Cardiac muscle cell (in vitro differentiated cells and primary cell): ENCODE measurements at places on chromosomes 13 and 19. TPM values are rescaled to one million over a fixed set of nuclear protein-coding genes. Genes with fewer than 3 reads are reported as not detected.
A peak's percentile ranks its signal among the peaks of the same experiment; 100 is the strongest.

DNA sequence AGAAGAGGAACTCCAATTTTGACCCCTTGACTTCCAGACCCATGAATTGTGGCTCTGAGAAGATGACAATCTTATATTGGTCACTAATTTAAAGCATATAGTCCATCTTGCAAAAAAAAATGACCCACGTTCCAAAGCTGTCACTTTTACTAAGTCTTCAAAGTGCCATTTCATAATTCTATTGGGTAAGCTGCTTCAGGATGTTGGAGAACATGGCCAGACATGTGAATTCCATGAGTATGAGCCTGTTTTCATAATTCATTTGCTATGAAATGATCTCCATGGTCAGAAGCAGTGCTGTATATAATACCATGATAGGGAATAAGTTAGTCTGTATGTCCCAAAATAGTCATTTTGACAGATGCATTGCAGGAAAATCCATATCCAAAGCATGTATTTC lies 1787.3 kb downstream of the SLITRK5 start:
- H3K27ac ChIP-seq = no peak overlapping the region
- no peaks in the 10 kb centered on the region for H3K4me1 ChIP-seq
- no peak overlapping the region for H3K4me3 ChIP-seq
- no peaks in the 10 kb centered on the region for H3K27me3 ChIP-seq
- no peaks in the 10 kb centered on the region for H3K36me3 ChIP-seq

The PCDH17 gene
- total RNA-seq = 9.6 and 11.1 TPM in 2 replicates

The MYH14 gene
- total RNA-seq = 1.8 and 2.1 TPM in 2 replicates

DNA sequence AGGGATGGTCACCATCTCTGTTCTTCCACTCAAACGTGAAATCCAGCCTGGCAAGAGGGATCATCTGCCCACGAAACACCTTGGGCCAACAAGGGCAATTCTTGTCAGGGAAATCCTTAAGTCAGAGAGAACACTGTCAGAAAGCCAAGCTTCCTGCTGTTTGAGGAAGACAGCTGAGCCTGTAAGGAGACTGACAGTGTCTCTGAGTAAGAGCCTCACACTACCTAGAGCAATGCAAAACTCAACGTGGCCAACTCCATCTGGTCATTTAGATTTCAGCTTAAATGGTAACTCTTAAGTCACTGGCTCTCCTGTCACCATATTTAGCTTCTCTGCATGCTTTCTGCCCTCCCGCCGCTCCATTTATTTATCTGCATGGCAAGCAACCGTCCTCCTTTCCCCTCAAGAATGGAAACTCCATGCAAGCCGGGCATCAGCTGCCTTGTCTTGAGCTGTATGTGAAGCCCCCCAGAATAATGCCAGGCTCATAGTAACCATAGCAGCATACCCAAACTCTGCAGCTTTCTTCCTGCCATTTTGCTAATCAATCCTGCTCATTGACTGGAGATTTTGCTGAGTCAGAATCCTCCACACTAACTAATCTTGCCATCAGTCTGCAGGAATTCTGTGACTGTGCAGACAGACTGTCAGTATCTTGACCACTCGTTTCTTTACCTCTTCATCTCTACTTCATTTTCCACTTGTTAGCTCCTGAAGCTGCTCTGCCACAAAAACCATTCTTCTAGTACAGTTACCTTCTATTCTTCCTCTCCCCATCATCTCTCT lies 159.8 kb downstream of the IRS2 start:
- no peak overlapping the region for H3K4me3 ChIP-seq
- H3K27ac ChIP-seq = no peak overlapping the region
- peaks cover 9% of the 10 kb centered on the region for H3K4me1 ChIP-seq
- H3K27me3 ChIP-seq = no peaks in the 10 kb centered on the region

- peak overlapping the region; percentile 81 for H3K4me3 ChIP-seq
- no peaks in the 10 kb centered on the region for H3K36me3 ChIP-seq
- peaks cover 13% of the 10 kb centered on the region for H3K4me1 ChIP-seq
- peak overlapping the region; percentile 94 for H3K27ac ChIP-seq
Measured at GRCh38 chr19:1408300-1409203, 1.2 kb downstream of the DAZAP1 start.

- no peak for DNase-seq
- H3K4me1 ChIP-seq = no peaks in the 10 kb centered on the region
- H3K27me3 ChIP-seq = no peaks in the 10 kb centered on the region
- H3K4me3 ChIP-seq = no peak overlapping the region
Measured at GRCh38 chr19:4409123-4409933, 6.9 kb downstream of the CHAF1A start.

The VSIG10L gene
- total RNA-seq = 5.0 and 6.5 TPM in 2 replicates

The TEX26 gene
- not detected in 2 replicates for total RNA-seq

DNA sequence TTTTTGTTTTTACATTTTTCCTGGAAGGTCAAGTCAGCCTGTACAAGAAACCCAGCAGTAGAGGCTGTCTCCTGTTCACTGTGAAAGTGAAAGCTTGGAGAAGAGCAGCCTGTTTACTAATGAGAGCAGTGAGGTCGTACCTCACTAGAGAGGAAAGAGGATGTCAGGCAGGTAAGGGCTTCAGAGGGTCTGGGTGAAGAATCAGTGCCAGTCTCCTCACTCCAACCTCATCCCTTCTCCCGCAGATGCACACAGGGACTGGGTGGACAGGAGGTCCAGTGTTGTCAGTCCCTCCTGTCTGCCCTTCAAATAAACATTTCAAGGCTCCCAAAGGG lies 462.5 kb downstream of the KLF5 start:
- no peak overlapping the region for H3K4me3 ChIP-seq
- H3K27me3 ChIP-seq = no peaks in the 10 kb centered on the region
- no peaks in the 10 kb centered on the region for H3K36me3 ChIP-seq
- no peak for DNase-seq
- H3K4me1 ChIP-seq = no peaks in the 10 kb centered on the region
- H3K27ac ChIP-seq = no peak overlapping the region

DNA sequence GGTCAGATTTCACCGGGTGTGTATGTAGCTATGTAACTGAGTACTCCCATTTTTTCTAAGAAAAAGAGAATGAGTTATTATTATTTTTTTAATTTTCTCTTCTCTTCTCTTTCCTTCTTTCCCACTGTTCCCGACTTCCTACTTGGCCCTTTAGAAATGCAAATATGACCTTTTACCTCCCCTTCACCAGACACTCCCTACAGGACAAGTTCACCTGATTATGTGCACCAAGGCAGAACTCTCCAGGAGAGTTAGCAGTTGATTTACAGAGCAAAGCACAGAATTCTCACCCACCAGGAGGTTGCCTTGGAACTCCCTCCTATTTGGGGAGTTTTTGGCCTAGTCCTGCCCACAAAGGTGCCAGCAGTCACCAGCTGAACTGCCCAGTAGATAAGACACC lies 49.5 kb upstream of the GPR12 start:
- H3K4me1 ChIP-seq = no peaks in the 10 kb centered on the region
- DNase-seq = no peak
- H3K27me3 ChIP-seq = no peaks in the 10 kb centered on the region
- no peak overlapping the region for H3K4me3 ChIP-seq
- H3K36me3 ChIP-seq = no peaks in the 10 kb centered on the region

GRCh38 chr13:114142640-114143490 lies 10.4 kb upstream of the RASA3 start:
- H3K27me3 ChIP-seq = no peaks in the 10 kb centered on the region
- H3K36me3 ChIP-seq = no peaks in the 10 kb centered on the region
- no peak overlapping the region for H3K27ac ChIP-seq
- no peaks in the 10 kb centered on the region for H3K4me1 ChIP-seq

The SIGLECL1 gene
- total RNA-seq = not detected in 2 replicates

GRCh38 chr13:23883255-23883654 lies 5.9 kb downstream of the MIPEP start:
- H3K36me3 ChIP-seq = peaks cover 7% of the 10 kb centered on the region
- H3K27me3 ChIP-seq = no peaks in the 10 kb centered on the region
- no peak overlapping the region for H3K27ac ChIP-seq

DNA sequence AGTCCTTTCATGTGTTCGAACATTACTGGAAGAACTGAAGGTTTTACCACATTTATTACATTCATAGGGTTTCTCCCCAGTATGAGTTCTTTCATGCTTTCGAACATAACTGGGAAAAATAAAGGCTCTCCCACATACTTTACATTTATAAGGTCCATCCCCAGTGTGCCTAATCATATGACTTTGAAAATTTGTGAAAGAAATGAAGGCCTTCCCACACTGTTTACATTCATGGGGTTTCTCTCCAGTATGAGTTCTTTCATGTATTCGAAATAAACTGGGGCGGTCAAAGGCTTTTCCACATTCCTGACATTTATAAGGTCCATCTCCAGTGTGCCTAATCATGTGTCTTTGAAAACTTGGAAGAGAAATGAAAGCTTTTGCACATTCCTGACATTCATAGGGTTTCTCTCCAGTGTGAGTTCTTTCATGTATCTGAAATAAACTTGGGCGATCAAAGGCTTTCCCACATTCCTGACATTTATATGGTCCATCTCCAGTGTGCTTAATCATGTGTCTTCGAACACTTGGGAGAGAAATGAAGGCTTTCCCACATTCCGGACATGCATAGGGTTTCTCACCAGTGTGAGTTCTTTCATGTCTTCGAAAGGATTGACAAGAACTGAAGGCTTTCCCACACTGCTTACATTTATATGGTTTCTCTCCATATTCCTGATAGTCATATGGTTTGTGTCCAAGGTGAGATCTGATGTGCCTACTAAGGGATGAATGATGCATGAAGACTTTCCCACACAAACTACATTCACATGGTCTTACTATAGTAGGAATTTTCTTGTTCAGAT lies 24.0 kb downstream of the ZNF564 start:
- H3K36me3 ChIP-seq = peaks cover 37% of the 10 kb centered on the region
- no peaks in the 10 kb centered on the region for H3K27me3 ChIP-seq
- H3K4me1 ChIP-seq = no peaks in the 10 kb centered on the region
- DNase-seq = peak; percentile 43

The ZNF530 gene
- total RNA-seq = 7.1 and 9.3 TPM in 2 replicates

DNA sequence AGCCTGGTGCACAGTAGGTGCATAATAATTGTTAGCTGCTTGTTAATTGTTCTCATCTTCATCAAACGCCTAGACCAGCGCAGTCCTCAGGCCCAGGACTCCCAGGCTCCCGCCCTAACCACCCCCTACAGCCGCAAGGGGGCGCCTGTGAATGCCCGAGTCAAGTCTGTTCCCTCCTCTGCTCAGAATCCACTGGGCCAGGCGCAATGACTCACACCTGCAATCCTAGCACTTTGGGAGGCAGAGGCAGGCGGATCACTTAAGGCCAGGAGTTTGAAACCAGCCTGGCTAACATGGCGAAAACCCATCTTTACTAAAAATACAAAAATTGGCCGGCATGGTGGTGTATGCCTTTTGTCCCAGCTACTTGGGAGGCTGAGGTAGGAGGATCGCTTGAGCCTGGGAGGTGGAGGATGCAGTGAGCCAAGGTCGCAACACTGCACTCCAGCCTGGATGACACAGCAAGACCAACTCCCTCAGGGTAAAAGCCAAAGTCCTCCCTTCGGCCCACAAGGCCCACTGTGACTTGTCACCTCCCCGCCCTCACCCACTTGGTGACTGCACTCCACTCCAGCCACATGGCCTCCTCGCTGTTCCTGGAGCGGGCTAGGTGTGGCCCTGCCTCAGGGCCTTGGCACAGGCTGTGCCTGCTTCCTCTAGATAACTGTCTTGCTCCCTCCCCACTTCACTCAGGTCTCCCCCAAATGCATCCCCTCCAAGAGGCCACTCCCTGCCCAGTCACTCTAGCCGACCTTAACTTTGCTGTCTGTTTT lies 9.1 kb downstream of the ZNF653 start:
- H3K4me3 ChIP-seq = no peak overlapping the region
- no peak overlapping the region for H3K27ac ChIP-seq
- H3K36me3 ChIP-seq = peaks cover 6% of the 10 kb centered on the region
- H3K4me1 ChIP-seq = peaks cover 9% of the 10 kb centered on the region

- no peak overlapping the region for H3K4me3 ChIP-seq
- no peaks in the 10 kb centered on the region for H3K36me3 ChIP-seq
- no peaks in the 10 kb centered on the region for H3K27me3 ChIP-seq
- peak; percentile 64 for DNase-seq
- peak overlapping the region; percentile 20 for H3K27ac ChIP-seq
- peaks cover 18% of the 10 kb centered on the region for H3K4me1 ChIP-seq
Measured at GRCh38 chr13:33918199-33918932, 100.4 kb downstream of the RFC3 start.

DNA sequence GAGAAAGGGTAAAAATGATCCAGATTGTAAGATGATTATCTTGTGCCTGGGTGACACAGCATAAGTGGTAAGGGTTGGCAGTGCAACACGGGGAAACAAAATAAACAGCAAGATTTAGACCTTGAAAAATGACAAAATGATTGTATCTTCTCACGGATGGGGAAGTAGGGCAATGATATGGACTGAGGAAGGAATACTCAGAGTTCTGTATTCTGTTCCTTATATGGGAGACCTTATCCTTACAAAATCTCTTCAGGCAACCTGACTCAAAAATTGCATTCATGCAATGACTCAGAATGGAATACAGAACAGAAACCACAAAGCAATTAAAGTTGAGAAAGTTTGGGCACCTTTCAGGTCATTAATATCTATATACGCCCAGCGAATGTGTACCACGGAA lies 149.0 kb downstream of the HS6ST3 start:
- H3K27me3 ChIP-seq = no peaks in the 10 kb centered on the region
- H3K4me3 ChIP-seq = no peak overlapping the region
- no peaks in the 10 kb centered on the region for H3K36me3 ChIP-seq
- no peak overlapping the region for H3K27ac ChIP-seq
- no peaks in the 10 kb centered on the region for H3K4me1 ChIP-seq
- DNase-seq = no peak
